ENCODE measurements at places on chromosomes 4 and X.

GRCh38 chrX:2828959-2829411 is 255 bp downstream of the GYG2 start:
- DNase-seq: no peak

- DNase-seq: peak; percentile 46
Measured at GRCh38 chr4:147050356-147050765, 104.7 kb upstream of the TTC29 start.

GRCh38 chr4:152724494-152724893 is 44.7 kb upstream of the TMEM154 start:
- DNase-seq: no peak

DNA sequence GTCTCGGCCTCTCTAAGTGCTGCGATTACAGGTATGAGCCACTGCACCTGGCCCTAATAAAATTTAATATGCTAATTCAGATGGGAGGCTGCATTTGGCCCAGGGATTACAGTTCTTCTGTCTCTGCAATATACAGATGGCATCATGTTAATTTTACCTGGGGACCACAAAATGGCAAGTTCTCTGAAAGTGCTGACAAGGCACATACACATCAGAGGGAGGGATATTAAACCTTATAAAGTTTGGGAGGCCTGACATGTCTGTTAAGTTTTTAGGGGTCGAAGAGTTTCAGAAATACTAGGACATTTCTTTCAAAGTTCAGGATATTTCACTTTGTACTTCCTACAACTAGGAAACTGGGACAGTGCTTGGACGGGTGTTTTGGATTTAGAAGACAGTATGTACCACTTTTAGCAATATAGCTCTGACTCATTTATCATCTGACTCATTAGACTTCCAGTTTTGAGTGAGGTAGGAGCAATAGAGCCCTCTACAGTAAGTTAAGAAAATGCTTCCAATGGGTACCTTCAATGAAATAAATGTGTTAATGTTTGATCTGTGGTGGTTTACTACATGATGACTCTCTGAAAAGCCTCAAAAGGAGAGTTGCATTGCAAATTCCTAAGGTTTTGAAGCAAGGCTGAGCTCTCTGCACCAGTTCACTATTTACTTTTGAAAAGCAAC is 981.0 kb upstream of the HS3ST1 start:
- no peak for DNase-seq

GRCh38 chrX:56994375-56995270 is 718 bp downstream of the SPIN3 start:
- no peak for DNase-seq

DNA sequence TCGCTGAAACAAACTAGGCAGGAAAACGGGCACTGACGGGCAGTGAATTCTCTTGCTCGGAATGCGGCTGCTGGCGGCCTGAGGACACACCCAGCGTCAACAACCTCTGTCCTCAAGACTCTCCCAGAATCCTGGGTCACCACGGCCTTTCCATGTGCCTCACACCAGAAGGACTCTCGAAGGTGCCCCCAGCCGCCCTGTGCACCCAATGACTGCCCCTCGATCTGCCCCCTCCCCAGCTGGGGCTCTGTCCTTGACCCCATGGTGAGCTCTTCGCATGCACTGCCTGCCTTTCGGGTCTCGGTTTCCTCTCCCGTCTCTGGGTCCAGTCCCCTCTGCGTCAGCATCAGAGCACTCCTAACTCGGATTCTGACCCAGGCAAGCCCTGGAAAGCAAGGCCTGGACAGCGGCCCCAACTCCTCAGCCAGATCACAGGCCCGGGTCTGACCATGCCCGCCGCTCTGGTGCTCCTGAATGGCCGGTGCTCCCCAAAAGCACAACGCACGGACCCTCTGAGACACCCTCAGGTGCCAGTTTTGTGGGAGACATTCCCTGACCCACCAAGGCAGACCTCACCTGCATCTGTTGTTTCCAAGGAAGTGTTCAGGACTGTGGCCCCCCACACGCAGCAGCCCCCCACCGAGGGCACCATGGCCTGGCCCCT is 56.0 kb downstream of the ACOX3 start:
- no peak for DNase-seq

- DNase-seq: peak; percentile 75
Measured at GRCh38 chr4:149914119-149915115, 98.8 kb upstream of the IQCM start.

GRCh38 chr4:16227462-16227868 is 1.2 kb upstream of the TAPT1 start:
- DNase-seq: no peak

GRCh38 chrX:51456246-51456645 is 40.1 kb downstream of the NUDT11 start:
- no peak for DNase-seq

DNA sequence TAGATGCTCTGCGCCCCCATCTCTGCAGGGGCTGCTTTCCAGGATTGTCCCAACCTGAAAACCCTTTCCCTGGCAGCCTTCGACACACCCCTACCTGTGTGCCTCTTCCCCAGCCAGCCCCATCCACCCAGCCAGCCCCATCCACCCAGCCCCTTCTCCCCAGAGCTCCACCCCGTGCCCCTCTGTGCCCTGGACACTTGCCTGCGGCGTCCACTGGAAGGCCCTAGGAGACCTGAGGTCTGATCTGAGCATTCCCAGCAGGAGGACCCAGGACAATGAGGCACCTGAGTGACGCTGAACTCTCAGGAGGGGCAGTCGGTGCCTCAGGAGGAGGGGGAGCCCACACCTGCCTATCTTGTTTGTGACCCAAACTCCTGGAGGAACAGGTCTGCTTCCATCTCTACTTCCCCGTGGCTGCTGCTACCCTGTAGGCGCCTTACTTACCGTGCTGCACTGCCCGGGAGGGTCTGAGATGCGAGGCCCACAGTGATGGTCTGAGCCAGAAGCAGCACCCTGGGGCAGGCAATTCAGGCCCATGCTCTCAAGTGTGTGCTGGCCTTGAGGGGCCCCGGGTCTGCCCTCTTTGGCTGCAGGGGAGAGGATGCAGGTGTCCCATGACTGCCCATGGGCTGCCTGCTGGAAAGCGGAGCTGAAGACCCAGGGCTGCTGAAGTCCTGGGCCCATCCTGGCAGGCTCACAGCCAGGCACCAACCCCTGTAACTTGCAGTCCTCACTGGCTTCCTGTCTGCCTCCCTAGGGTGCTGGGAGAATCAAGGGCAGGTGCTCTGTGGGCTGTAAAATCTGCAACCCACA is 4.9 kb downstream of the LRPAP1 start:
- DNase-seq: no peak

DNA sequence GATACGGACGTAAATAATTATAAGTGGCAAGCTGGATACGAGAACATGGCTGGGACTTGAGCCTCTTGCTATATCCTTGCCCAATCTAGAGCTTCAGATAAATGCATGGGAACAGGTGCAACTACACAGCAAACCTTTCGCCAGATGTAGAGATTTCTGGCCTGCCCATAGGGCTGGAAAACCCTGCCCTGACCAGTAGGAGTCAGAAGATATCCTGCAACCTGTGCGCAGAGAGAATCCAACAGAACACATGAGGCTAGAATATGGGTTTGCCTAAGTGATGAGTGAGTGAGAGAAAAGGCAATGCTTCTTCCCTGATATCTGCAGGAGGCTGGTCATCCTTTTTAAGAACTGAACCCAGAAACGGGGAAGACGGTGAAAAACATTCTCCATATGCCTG is 805.3 kb upstream of the TENM3 start:
- DNase-seq: no peak

DNA sequence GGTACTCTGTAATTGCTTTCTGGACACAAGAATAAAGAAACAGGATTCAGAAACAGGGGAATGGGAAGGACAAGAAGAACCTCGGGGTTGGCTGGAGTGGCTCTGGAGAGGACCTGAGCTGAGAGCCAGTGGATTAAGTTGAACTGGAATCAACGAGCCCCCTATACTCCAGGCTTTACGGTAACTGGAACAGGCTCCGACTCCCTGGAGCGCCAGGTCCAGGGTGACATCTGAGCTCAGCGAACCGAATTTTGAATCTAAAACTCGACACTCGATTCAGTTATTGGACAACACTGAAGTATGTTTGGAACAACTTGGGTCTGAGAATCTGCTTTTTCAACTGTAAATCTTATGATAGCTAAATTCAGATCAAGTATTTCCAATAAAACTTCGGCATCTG is 23.9 kb downstream of the HMX1 start:
- no peak for DNase-seq

GRCh38 chr4:10009861-10010500 is 11.3 kb downstream of the SLC2A9 start:
- DNase-seq: no peak

DNA sequence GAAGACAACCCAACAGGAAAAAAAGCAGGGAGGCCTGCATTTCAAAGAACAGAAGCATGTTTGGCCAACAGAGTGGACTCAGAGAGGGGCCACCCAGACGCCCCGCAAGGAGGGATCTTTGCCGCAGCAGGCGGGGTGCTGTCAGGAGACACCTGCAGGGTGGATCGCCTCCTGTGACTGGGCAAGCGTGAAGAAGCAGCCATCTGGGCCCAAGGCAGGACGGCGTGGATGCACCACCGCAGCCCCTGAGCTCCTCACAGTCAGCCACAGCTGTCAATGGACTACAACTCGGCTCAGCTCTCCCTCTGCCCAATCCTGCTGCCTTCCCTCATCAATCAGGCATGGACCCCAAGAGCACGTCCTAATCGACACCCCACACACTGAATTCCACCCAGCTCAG is 32.0 kb upstream of the MAN2B2 start:
- no peak for DNase-seq

DNA sequence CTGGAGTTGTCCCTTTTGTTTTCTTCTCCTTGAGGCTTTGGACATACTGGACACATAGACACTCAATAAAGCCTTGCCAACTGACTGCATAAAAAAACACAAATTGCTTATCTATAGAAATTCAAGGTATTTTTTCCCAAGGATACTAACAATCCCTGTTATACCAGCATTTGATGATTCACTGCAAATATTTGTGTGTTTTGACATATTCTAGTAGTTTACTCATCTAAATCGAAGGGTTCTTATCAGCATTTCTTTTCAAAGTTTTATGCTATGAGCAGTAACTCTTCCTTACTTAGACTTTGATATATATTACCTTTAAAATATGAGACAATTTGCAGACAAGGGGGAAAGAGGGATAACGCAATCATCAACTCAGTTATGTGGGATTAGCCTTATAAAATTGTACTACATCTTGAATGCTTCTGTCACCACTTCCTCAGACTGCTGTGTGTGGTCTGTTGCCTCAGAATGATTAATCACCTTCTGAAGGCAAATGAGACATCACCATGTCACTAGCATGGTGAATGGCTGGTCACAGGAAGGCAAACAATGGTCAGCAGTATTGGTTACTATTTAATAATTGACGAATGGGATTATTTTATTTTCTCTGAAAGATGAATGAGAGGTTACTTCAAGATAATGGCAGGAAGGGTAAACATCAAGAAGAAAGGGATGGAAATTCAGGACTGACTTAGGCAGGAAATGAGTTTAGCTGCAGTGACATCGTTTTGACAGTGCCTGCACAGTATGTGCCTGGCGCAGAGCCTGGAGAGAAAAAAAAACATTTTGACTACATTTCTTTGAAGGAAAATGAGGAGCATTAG is 544.3 kb upstream of the CNKSR2 start:
- no peak for DNase-seq

DNA sequence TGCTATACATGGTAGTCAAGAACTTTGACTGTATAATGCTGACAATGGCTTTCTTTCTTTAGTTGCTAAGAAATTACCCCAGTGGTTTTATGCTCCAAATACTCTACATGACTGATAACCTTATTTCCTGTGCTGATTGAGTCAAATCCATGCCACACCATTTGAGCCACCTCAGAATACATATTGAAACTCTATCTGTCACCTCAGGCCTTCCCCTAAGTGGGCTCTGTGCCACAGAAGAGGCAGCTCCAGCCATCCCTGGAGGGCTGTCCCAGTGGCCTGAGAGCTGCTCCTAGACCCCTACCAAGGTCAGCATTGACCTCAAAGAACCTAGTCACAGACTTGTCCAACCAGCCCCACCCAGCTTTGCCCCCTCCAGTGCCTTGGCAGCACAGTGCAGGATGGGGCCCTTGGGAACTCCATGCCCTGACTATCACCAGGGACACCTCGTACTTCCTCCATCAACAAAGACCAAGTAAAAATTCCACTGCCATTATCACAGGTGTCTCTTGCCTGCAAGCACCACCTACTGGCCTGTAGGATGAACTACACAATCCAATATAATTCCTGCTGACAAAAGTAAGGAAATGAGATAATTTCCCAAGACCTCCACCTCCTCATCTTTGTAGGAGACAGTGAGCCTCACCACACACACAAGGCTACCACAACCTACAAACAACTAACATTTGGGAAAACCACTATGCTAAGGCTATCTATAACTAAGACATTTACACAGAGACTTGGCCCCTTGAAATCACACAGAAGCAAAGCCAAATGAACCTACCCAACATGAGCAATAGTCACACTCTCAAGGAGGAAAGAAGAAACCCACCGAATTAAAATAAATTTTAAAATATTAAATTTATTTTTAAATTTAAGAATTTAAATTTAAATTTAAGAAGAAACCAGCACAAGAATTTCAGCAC is 239.9 kb downstream of the NKX6-1 start:
- no peak for DNase-seq

GRCh38 chr4:54971474-54971950 is 153.9 kb downstream of the KDR start:
- DNase-seq: peak; percentile 58

DNA sequence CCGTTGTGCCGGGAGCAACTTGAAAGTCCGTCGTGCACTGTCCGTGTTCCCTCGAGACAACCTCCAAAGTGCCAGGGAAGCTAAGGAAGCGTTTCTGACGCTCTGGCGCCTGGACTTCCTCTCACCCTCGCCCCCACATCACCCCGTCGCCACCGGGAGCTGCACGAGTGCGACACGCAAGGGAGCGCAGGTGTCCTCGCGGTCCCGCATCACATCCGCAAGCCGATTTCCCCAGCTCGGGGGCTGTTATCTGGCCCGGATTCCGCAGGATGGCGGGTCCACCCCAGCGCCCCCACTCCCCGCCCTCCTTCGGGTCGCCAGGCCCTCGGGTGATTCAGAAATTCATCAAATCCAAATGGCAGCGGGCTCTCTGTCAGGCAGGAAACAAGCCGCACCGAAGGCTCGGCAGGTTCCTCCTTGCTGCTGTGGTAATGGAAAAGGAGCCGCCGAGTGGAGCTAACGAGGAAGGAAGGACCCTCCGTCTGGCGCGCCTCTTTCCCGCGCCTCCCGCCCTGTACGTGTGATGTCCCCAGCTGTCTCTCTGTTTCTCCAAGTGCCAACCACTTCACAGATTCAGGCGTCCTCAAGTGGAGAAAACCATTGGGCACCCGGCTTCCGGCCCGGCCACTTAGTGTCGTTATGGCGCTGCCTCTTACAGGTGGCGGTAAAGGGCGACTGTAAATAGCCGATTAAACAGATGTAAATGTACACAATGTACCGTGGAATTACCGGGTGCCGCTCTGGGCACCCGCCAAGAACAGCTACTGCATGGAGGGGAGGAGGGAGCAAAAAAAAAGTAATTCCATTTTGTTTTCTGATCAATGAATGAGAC is 921 bp upstream of the SETD7 start:
- DNase-seq: no peak
